ENCODE measurements at places on chromosomes 7 and 10.

GRCh38 chr10:24324651-24325050 is 115.7 kb downstream of the KIAA1217 start:
- no peak for DNase-seq

DNA sequence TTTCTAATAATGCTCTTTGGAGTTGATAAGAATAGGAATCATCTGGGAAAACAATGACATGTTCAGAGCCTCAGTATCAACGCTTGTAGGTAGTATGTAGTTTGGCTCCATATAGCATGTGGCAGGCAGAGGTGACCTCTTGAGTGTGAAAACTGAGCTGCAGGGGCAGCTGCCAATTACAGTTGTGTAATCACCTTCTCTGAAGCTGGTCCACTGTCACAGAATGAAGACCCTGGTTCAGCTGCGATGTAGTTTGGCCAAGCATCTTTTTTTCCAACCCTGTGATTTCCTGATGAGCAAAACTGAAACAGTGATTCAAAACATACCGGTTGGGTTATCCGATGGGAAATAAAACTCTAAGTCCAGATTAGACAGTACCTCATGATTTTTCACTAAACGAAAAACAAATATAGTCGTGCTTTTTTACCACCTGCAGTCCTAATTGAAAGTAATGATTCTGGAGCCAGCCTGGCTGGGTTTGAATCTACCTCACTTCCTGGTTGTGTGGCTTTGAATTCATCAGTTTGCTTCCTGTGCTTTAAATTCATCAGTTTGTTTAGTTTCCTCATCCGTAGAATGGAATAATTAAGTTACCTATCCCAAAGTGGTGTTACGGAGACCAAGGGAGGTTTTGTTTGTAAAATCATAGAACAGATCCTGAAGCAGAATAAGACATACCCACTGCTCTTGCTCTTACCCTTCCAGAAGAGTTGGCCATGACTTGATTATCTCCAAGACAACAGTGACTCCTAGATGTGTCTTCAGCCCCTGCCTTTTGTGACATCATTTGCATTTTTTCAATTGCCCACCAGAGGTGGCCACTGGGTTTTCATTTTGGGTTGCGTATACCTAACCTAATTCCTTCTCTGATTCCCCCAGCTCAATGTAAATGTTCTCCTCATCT is 87.4 kb downstream of the CELF2 start:
- no peak for DNase-seq

DNA sequence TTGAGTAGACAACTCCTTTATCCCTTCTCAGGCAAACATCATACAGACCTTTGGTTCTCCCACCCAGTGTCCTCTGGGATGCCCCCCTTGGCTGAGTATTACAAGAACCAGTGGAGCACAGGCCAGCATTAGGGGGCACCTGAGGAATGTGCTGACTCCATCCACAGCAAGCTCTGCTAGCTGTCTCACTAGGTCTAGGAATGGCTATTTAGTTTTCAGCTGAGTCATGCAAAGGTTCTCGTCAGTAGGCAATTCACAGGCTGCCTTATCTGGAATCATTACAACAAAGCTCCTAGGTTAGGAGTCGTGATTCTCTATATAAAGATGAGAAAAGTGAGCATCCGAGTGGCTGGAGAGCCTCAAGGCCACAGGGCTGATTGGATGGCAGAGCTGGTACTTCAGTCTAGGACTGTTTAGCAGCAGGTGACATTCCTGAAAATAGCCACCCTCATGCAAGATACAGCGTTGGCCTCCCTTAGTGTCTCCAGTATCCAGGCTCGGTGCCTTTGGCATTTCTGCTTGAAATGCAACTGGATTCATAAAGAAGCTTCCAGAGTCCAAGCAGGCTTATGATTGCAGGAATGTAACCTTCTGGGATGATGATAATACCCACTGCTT is 75.8 kb downstream of the CDCA7L start:
- no peak for DNase-seq

DNA sequence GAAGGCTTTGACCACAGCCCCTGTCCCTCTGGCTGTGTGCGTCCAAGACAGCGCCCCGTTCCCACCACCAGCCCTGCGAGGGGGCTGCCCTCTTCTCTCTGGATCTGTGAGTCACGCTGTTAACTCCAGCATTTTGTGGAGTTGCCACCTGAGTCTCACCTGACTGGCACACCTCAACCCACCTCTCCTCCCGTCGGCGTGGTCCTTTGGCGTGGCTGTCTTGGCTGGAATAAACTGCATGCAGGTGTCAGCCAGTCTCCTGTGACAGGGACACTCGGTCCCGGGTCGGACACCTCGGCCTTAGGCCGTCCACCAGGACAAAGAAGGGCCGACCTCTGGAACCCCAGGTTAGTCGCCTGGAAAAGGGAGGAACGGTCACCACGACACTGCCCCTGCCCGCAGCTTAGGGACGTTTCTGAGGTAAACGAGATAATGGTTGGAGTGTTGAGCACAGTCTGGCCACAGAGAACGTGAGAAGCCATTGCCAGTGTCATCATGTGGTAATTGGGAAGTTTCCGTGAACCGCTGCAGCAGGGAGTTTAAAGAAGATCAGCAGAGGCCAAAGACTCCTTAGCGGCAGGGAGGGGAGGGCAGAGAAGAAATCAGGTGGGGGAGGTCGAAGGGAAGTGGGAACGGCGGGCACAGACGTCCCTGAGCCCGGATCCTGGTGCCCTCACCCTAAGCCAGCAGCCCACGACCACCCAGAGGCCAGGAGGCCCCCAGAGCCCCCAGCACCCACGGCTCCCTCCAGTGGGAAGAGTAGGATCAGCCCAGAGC is 73.6 kb upstream of the FAM20C start:
- no peak for DNase-seq

GRCh38 chr7:106807474-106807873 is 57.6 kb upstream of the PIK3CG start:
- DNase-seq = no peak

GRCh38 chr7:39623732-39624441 is 515 bp downstream of the RALA start:
- no peak for DNase-seq

- no peak for DNase-seq
Observed at GRCh38 chr10:124993736-124994451, 52.0 kb downstream of the ZRANB1 start.

DNA sequence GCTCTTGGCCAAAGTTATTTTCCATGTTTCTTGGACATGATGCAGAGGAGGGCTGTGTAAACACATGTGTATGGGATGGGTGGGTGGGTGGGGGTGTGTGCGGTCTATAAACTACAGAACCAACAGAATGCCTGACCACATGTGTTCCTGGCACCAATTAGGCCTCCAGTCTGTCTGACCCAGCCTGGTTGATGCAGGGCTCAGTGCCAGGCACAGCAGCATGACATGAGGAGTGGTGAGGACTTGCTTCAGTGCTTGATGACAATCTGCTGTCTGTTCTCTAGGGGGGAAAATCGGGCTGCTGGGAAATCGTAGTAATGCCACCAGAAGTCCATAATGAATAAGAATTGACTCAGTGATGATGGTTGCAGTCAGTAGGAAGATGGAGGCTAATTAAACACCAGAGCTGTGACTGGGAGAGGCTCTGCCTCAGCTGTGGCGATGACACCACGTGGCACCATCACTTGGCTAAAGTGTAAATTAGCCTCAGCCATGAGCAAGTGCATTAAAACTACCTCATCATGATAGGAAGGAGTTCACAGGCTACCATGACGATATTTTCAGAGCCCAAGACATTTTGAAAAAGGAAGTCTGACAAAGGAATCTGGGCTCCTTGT is 260.1 kb upstream of the PODXL start:
- DNase-seq = no peak

DNA sequence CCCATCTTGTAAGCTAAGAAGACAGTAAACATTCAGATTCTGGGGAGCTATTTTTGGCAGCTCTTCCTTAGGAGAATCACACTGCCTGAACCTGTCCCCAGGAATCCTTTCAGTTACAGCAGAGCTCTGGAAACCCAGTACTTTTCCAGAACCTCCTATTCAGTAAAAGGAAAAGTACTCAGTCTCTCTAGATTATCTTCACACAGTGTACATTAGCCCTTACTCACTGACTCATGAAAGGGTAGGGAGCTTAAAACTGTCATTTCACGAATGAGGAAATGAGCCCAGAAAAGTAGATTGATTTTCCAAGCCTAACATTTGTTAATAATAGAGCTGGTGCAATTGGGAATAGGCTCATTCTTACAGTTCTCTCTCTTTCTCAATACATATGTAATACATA is 3.9 kb upstream of the CNNM1 start:
- no peak for DNase-seq

DNA sequence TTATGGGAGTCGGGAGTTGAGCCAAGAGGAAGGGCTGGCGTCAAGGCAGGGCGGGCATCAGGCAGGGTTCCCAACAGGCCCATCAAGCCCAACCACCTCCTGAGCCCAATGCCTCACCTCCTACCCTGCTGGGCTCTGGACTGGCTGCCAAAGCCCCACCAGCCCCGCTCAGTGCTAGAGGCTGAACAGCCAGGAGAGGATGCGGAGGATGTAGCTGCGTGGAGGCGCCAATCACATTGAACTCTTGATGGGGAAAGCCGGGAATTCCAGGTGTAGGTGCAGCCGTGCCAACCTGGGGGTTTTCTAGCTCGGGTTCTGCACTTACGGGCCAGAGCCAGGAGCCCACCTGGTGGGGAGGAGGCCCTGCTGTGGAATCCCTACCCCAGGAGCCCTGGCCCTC is 12.9 kb downstream of the ATP5MF start:
- no peak for DNase-seq

DNA sequence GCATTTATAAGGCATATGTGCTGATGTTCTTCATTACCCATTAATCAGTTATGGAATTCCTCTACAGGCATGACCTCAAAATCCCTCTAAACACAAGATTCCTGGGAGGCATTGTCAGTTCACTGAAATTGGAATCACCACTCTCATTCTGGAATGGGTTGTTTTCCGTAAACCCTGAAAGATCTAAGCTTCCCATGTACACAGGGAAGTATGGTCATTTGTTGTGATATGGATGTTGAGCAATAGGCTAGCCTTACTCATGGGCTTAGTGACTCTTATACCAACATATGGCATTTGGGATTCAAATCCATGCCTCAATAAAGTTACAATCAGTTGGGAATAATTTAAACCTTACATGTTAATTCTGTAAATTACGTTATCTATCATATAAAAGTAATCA is 258.0 kb downstream of the XPNPEP1 start:
- DNase-seq = no peak

DNA sequence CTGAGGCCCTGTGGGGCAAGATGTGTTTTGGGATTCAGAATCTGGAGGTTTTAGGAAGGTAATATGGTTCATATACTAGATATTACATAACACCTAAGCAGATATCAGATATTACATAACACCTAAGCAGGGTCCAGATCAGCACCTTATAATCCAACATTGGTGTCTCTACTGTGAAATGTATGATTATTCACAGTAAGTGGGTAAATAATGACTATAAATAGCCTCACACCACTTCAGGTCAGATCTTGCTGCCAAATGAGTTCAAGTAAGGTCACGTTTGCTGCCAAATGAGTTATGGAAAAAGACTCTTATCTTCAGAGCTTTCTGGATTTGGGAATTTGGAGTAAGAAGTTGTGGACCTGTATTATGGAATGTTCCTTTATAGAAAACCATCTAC is 14.6 kb downstream of the ADRB1 start:
- no peak for DNase-seq

DNA sequence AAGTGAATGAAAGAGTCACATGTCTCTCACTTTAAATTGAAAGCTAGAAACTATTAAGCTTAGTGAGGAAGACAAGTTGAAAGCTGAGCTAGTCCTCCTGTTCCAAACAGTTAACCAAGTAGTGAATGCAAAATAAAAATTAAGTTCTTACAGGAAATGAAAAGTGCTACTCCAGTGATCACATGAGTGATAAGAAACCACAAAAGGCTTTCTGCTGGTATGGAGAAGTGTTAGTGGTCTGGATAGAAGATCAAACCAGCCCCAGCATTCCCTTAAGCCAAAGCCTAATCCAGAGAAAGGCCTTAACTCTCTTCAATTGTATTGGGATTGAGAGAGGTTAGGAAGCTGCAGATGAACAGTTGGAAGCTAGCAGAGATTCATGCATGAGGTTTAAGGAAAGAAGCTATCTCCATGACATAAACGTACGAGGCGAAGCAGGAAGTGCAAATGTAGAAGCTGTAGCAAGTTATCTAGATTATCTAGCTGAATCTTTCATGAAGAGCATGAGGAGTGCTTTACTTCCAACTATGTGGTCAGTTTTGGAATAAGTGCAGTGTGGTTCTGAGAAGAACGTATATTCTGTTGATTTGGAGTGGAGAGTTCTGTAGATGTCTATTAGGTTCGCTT is 261.6 kb downstream of the MDFIC start:
- DNase-seq = no peak

GRCh38 chr7:48110868-48111267 is 21.8 kb downstream of the UPP1 start:
- no peak for DNase-seq
